ENCODE measurements at places on chromosomes 3 and 15. TPM values are rescaled to one million over a fixed set of nuclear protein-coding genes. Genes with fewer than 3 reads are reported as not detected.

Gene PDCD6IP
- 119 TPM for total RNA-seq

Gene CIDEC
- total RNA-seq: 12.5 TPM

Gene ISLR2
- 1.1 TPM for total RNA-seq

Gene POLQ
- total RNA-seq: 0.79 TPM

Gene PYGO1
- 3.3 TPM for total RNA-seq

Gene BCL2A1
- total RNA-seq: 1.1 TPM

- DNase-seq: no peak
These were observed 6.5 kb upstream of the CPEB1 start for GRCh38 chr15:82653483-82654168.

- no peak for DNase-seq
These were observed 27.4 kb downstream of the METTL6 start for GRCh38 chr3:15399970-15400369.

- no peak for DNase-seq
These were observed 8.8 kb downstream of the RPL32 start for GRCh38 chr3:12832350-12833221.

GRCh38 chr3:133591271-133591742 lies 17.8 kb downstream of the CDV3 start:
- DNase-seq: no peak

- no peak for DNase-seq
These were observed 36.0 kb upstream of the COLQ start for GRCh38 chr3:15557511-15557946.

DNA sequence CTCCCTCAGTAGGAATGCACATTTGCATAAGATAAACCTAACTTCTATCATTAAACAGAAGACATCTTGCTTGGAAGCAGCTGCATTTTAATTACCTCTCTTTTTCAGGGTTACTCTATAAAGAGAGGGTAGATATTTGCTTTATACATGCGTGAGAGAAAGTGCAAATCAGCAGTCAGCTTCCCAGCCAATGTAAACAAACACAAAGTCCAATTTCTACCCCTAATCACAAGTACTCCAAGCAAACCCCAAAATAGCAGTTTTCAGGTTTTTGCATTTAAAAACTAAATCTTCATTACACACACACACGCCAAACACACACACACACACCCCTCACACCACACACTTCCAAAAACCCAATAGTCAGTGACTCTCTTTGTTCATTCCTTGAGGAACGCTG lies 303.9 kb upstream of the ALCAM start:
- DNase-seq: no peak

DNA sequence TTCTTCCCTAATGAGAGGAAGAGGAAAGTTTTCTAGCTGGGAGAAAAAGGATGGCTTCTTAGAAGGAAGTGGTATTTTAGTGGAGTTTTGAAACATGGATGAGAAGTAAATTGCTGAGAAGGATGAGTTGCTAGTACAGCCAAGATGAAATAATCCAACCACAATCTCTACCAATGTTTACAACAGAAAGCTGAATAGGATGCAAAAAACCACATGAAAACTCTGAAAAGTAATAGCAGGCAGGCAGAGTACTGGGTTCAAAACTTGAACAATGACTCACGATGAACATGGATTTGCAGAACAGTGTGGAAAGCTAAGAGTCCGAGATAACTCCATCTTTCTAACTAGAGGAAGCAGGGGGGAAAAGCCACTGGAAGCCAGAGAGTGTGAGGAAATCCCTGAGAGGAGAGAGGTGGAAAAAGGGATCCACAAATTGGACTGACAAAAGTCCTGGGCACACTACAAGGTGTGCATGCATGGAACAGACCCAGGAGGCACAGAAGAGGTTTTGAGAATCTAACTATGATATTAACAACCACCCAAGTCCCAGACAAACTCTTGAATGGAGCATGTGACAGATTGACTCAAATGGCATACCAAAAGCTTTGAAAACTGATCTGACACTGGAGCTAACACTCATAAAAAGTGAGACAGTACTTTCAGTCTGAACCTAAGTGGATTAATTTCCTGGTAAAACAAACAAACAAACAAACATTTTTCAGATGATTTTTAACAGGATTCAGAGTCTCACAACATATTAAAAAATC lies 76.7 kb downstream of the ST6GAL1 start:
- no peak for DNase-seq

GRCh38 chr3:16239086-16239770 lies 25.5 kb downstream of the DPH3 start:
- no peak for DNase-seq

GRCh38 chr3:129278966-129279906 lies 566 bp downstream of the HMCES start:
- DNase-seq: no peak

DNA sequence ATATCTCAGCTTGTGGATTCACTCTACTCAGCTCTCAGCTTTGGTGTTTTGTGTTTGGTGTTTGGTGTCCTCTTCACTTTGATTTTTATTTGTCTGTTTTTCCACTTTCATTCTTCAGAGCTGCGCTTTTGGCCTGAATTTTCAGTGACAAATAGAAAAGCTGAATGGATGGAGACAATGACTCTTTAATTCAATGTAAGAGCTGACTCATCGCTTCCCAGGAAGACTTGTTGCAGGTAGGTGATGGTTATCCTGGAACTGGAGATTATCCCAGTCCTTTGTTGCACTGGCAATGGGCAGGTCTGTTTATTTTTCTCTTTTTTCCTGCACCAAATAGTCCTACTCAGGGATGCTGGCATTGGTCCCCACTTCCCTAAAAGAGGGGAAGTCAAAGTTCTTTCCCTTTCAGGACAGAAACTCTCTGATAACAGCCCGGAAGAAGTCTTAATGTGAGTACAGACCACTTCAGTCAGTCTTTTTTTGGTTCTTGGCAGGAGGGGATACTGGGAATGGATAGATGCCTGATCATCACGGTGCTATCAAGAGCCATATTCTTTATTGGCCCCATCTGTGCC lies 12.4 kb upstream of the AEN start:
- no peak for DNase-seq

- DNase-seq: no peak
These were observed 176.9 kb upstream of the LMCD1 start for GRCh38 chr3:8324747-8325146.

DNA sequence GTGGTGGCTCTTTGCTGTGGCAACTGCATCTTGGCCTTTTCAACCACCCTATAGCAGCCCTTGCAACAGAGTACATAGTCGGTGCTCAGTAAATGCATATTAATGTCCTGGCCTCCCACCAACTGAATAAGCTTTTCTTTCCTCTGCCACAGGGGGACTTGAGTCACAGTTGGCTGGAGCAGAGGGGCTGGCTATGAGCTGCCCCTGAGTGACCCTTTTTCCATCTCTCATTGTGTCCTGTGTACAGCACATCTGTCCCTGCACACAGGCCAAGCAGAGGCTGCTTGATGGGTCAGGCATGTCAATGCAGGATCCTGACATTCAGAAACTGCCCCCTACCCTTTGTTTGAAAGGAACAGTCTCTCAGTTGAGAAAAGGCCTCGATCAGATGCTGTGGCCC lies 22.4 kb downstream of the SPSB4 start:
- peak; percentile 16 for DNase-seq

- DNase-seq: no peak
These were observed 77.1 kb downstream of the SEMA6D start for GRCh38 chr15:47794252-47794914.
